ENCODE measurements at places on chromosomes 7 and 10. TPM values are rescaled to one million over a fixed set of nuclear protein-coding genes. Genes with fewer than 3 reads are reported as not detected.

Gene HOXA5
- 55.0 TPM for total RNA-seq

DNA sequence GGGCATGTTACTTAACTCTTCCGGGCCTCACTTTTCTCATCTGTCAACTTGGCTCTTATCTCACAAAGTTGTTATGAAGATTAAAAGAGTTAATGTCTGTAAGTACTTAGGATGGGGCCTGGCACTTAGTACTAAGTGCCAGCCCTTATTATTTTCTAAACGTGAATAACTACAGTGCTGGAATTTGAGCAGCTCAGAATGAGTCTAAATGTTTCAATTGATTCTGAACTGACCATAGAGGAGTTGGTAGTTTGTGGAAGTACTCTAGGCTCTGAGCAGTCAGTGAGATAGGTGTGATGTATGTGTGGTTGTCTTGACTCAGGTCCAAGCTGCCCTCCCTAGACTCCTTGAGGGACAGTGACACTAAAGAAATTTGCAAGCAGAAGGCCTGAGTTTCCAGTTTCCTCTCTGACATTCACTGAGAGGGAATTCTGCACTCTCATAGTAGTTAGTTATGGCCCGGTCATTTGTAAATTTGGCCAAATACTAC lies 18.5 kb upstream of the JAZF1 start:
- no peak overlapping the region for H3K27ac ChIP-seq
- H3K4me1 ChIP-seq, result no peaks in the 10 kb centered on the region
- no peaks in the 10 kb centered on the region for H3K36me3 ChIP-seq
- peaks cover 12% of the 10 kb centered on the region for H3K27me3 ChIP-seq

DNA sequence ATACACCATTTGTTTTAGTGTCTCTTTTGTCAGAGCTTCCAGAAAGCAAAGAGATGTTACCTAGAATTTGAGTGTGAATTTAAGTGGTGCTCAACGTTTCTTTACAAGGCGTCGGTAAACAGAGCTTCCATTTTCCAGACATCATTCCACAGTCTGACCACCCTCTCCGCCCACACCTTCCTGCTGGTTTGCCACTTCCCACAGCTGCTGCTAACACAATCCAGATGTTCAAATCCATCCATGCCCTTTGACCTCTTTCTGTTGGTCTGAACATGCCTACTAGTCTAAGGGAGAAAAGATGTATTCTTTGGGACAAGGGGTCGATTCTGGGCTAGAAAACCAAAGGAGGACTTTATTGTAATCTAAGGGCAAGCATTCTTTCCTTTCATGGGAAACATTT lies 86.1 kb downstream of the FAM107B start:
- no peak for DNase-seq
- H3K27me3 ChIP-seq, result no peaks in the 10 kb centered on the region
- peak overlapping the region; percentile 17 for H3K27ac ChIP-seq
- H3K4me3 ChIP-seq, result peak overlapping the region; percentile 31

GRCh38 chr10:52956861-52957260 lies 184.3 kb upstream of the MBL2 start:
- peaks cover 6% of the 10 kb centered on the region for H3K36me3 ChIP-seq
- H3K27me3 ChIP-seq, result no peaks in the 10 kb centered on the region
- H3K4me1 ChIP-seq, result peaks cover 21% of the 10 kb centered on the region
- H3K4me3 ChIP-seq, result no peak overlapping the region
- DNase-seq, result no peak

DNA sequence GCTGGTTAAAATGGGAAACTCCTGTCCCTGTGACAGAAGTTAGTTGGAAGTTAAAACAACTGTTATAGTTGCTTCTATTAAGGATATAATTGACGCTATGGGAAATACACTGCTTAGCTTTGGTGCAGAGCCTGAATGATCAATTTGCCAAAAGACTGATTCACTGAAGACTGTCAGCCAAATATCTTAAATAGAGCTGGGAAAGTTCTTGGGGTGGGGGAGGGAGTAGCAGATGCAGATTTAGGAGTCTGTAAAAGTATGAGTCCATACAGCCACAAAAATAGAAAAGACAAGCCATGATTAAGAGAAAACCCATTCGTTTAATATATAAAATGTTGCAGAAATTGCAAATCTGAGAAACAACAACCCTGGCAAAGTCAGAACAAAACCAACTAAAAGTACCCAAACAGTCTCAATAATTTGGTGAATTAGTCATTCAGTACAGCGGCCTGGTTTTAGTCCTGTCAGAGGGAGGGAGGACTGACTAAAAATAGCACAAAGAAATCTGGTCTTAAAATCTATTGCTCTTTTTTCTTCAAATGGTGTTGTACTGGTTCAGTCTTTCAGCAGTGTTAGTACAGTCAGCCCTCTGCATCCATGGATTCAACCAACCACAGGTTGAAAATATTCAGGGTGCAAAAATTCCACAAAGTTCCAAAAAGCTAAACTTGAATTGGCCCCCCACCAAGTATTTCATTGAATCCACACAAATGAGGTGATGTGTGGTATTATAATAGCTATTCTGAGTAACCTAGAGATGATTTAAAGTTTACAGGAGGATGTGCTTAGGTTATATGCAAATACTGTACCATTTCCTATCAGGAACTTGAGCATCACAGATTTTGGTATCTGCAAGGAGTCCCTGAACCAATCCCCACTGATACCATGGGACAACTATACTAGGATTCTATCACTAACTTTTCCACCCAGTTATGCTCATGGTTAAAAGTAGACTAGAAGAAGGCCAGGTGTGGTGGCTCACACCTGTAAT lies 30.0 kb downstream of the STK17A start:
- no peak overlapping the region for H3K4me3 ChIP-seq
- peaks cover 24% of the 10 kb centered on the region for H3K36me3 ChIP-seq
- H3K27me3 ChIP-seq, result no peaks in the 10 kb centered on the region
- DNase-seq, result no peak

- no peak for DNase-seq
- H3K27me3 ChIP-seq, result no peaks in the 10 kb centered on the region
- H3K36me3 ChIP-seq, result no peaks in the 10 kb centered on the region
- peak overlapping the region; percentile 48 for H3K27ac ChIP-seq
- no peak overlapping the region for H3K4me3 ChIP-seq
These were observed 44.8 kb upstream of the FAM133B start for GRCh38 chr7:92634924-92635519.

- H3K27ac ChIP-seq, result peak overlapping the region; percentile 70
- H3K4me1 ChIP-seq, result peaks cover 13% of the 10 kb centered on the region
- H3K27me3 ChIP-seq, result peaks cover 4% of the 10 kb centered on the region
- DNase-seq, result no peak
These were observed 61.6 kb downstream of the LHPP start for GRCh38 chr10:124522933-124523871.

DNA sequence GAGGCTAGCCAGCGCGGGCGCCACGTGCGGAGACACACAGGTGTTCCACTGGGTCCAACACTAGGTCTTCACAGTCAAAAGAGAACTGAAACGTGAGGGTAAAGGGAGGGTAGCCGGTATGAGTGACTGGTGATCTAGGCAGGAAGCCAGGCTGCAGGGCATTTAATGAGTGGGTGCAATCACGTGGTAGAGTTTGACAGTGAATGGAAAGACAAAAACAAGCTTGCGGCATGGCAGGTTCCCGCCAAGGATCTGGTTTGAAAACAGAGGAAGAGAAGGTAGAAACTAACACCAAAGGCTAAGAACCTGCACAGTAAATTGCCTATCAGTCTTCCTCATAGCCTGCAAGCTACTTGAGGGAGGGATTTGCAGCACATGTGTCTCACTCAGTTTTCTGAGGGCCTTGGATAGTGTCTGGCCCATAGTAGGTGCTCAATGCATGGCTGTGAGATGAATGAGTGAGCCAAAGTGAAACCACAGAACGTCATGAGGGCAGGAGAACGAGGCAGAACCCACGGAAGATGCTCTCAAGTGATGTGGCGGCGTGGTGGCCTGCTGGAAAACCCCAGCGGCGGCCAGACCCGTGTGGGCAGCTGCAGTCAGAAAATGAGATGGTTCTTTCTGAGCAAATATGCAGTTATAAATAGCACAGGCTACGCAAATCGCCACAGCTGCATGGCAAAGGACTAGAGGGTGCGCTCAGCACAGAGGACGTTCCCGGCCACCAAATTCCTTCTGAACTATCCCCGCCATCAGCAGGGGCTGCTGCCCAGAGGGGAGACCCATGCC lies 183.6 kb upstream of the NFE2L3 start:
- H3K27ac ChIP-seq, result peak overlapping the region; percentile 24
- H3K4me3 ChIP-seq, result no peak overlapping the region
- H3K27me3 ChIP-seq, result peaks cover 9% of the 10 kb centered on the region
- no peaks in the 10 kb centered on the region for H3K36me3 ChIP-seq
- peaks cover 6% of the 10 kb centered on the region for H3K4me1 ChIP-seq

DNA sequence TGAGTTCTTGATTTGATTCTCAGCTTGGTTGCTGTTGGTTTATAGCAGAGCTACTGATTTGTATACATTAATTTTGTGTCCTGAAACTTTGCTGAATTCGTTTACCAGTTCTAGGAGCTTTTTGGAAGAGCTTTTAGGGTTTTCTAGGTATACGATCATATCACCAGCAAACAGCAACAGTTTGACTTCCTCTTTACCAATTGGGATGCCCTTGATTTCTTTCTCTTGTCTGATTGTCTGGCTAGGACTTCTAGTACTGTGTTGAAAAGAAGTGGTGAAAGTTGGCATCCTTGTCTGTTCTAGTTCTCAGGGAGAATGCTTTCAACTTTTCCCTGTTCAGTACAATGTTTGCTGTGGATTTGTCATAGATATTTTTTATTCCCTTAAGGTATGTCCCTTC lies 86.2 kb downstream of the PLXDC2 start:
- DNase-seq, result no peak
- H3K36me3 ChIP-seq, result peaks cover 9% of the 10 kb centered on the region
- H3K27me3 ChIP-seq, result no peaks in the 10 kb centered on the region
- peaks cover 31% of the 10 kb centered on the region for H3K4me1 ChIP-seq
- H3K27ac ChIP-seq, result no peak overlapping the region
